ENCODE measurements at places on chromosomes 4 and X. TPM values are rescaled to one million over a fixed set of nuclear protein-coding genes. Genes with fewer than 3 reads are reported as not detected.

Gene KDM5C
- total RNA-seq: 120 TPM

Gene CLIC2
- 13.1 TPM for total RNA-seq

Gene NMU
- not detected for total RNA-seq

Gene MSX1
- 2.0 TPM for total RNA-seq

Gene KDR
- 29.9 TPM for total RNA-seq

Gene GUCY2F
- not detected for total RNA-seq

Gene PPEF2
- not detected for total RNA-seq

Gene SPATA4
- 0.46 TPM for total RNA-seq

Gene UGT2A1
- total RNA-seq: not detected

Gene SLC4A4
- total RNA-seq: 3.2 TPM

Gene MAGEA10
- total RNA-seq: not detected

Gene TEC
- total RNA-seq: 1.9 TPM

Gene FGB
- not detected for total RNA-seq

Gene NPY5R
- not detected for total RNA-seq

Gene TSPAN7
- 25.7 TPM for total RNA-seq

Gene DIPK2B
- 31.9 TPM for total RNA-seq

Gene GABRG1
- not detected for total RNA-seq

Gene RIPPLY1
- total RNA-seq: not detected

Gene TMEM271
- total RNA-seq: not detected

Gene AVPR2
- 7.9 TPM for total RNA-seq

Gene PSAPL1
- 0.15 TPM for total RNA-seq

Gene ARHGAP36
- total RNA-seq: 0.10 TPM

Gene SHROOM2
- 1.2 TPM for total RNA-seq

Gene CXCL9
- 0.31 TPM for total RNA-seq

Gene IBSP
- total RNA-seq: not detected

Gene CT45A2
- not detected for total RNA-seq

Gene MAP9
- 21.8 TPM for total RNA-seq

Data from gastroesophageal sphincter (tissue), 4 donors.